Bladder microvascular endothelial cell (primary cell): ENCODE measurements at places on chromosomes 5 and 9. TPM values are rescaled to one million over a fixed set of nuclear protein-coding genes. Genes with fewer than 3 reads are reported as not detected.

Gene HTR4
- total RNA-seq: not detected in 2 replicates

Gene MED10
- total RNA-seq: 3.9 and 14.7 TPM in 2 replicates

Gene SEMA6A
- total RNA-seq: 6.6 and 10.5 TPM in 2 replicates

Gene SLC36A2
- total RNA-seq: not detected in 2 replicates
